LoVo (cell line): ENCODE measurements at places on chromosomes 11 and 22.
A peak's percentile ranks its signal among the peaks of the same experiment; 100 is the strongest.

DNA sequence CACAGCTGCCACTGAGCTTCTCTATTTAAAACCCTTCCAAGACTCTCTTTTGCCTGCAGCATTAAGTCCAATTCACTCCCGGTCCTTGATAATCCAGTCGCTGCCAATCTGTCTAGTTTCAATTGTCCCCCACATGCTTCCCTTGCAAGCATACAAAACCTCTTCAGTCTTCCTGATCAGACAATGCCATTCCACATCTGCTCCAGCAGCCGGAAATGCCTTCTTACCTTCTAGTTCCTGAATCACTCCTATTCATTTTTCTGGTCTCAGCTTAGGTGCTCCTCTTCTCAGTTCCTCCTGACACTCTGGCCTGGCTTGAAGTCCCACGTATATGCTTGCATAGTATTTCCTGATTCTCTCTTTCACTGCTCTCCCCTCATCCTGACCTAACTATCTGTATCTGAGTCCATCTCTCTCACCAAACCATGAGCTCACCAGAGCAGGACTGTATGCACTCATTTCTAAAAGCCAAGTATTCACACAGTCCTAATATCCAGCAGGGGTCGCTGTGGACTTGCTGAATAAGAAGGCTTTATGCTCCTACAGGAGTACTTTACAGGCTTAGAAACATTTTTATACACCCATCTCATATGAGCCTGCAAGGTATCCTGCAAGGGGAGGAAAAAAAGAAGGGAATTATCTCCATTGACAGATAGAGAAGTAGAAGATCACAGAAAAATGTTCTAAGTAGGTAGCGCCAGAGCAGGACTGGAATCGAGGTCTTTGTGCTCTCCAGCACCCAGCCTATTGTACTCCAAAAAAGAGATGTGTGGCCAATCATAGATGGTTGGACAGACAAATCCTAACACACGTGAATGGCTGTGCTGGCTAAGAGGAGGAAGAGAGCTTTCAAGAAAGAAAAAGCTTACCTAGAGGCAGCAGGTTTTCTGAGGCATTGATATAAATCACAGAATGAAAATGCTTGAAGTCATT, 19.2 kb downstream of the XRRA1 start:
- peak; percentile 77 for DNase-seq

DNA sequence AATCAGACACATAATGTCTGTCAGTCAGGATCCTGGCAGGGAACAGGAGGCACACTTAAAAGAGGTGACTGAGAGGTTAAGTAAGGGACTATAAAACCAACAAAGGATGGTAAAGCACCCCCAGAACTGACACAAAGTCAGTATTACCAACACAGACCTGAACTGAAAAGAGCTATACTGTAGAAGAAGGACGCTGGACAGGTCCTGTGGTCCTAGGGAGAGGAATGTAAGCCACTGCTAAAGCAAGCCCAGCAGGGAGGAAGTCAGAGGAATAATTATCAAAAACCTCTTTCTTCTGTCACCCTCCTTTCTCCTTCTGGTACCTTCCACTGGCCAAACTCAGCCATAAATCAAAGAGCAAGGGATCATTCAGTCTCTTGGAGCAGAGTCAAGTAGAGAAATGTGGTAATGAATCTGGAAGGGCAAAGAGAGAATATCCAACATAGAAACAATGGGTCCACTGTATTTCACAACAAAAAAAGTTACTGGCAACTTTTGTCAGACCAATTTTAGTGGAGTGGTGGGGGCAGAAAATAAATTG, 33.4 kb upstream of the ANGPTL5 start:
- no peak for DNase-seq

DNA sequence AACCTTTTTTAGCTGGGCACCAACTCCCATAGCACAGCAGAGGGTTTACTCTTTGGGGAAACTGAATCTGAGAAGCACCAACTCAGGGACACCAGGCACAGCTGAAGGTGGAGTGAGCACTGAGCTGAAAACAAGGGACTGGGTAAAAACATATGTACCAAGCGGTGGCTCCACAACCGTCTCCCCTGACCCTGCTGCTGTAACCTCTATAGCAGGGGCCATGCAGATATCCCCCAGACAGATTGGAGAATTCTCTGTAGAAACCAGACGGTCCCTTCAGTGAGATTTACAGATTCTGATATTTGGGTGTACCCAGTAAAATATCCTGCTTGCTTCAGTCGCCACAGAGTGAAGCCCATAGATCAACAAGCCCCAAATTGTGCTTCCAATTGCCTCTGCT, 4.3 kb upstream of the SNX32 start:
- DNase-seq, result no peak

DNA sequence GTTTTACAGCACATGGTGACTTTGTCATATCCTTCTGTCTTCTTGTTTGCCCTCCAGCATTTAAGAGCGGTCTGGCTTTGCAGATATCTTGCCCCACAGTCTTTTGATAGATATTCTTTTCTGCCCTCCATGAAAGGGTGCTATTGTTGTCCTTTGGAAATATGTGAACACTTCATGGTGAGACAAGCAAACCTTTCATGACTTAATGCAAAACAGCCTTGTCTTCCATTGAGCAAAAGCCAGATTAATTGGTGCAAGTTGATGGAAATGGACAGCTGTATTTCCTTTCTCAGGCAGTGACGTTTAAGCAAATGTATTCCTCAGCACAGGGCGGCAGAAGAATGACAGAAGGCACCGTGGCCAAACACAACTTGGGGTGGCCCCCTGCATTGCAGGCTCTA, 4.4 kb downstream of the DCPS start:
- DNase-seq, result no peak

- no peak for DNase-seq
Measured at GRCh38 chr22:20550851-20551744, 43.7 kb downstream of the MED15 start.

DNA sequence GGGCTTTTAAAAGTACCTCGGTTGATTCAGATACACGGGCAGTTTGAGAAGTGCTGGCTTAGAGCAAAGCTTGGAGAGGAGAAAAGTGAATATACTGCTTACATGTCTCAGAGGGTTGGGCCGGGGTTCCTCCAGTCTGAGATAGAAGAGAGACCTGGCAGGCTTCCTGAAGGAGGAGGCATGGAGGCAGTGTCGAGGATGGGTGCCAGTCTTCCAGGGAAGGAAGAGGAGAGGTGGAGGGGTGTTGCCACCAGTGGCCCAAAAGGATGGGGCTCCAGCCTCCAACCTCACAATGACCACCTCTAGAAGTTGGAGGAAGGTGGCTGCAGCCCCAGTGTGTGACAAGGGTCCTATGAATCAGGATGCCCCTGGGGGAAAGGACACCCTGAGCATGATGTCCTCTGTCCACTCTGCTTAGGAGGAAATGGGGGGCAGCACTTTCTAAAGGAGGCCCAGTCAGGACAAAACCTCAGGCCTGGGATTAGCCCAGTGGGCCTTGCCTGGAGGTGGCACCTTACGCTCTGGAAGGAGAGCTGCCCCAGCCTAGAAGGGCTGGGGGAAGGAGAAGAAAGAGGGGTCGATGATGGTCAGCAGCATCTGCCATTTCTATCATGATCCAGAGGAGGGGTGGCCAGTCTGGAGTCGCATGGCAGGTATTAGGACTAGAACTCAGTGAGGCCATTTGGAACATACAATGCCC, 65.2 kb downstream of the CD82 start:
- DNase-seq, result no peak

- no peak for DNase-seq
Measured at GRCh38 chr11:59767225-59767611, 12.0 kb downstream of the STX3 start.

GRCh38 chr11:35357923-35358322, 61.4 kb downstream of the SLC1A2 start:
- no peak for DNase-seq

GRCh38 chr11:70397983-70398833, at the start of gene CTTN:
CTTN (plus strand) TSS chr11:70398529; CDS start chr11:70407298, 8,769 bp downstream.
- DNase-seq, result peak; percentile 91

DNA sequence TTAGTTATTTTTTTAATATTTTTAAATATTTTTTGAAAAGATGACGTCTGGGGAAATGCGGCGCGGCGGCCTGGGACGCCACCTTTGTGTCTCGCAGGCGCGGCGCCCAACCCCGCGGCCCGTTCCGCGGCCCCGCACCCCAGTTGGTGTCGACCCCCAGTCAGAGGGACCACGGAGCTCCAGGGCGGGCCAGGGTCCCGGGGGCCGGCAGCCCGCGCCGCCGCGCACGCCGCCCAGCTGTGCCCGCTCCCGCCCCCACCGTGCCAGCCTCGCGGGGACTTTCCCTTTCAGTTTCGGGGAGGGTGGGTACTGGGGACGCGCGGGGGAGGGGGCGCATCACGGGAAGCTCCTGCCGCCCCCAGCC, 1.6 kb downstream of the CCND1 start:
- no peak for DNase-seq

- no peak for DNase-seq
Measured at GRCh38 chr11:3231851-3232744, at the start of gene MRGPRE. MRGPRE (minus strand) TSS chr11:3232417; CDS start chr11:3228799, 3,618 bp downstream.

DNA sequence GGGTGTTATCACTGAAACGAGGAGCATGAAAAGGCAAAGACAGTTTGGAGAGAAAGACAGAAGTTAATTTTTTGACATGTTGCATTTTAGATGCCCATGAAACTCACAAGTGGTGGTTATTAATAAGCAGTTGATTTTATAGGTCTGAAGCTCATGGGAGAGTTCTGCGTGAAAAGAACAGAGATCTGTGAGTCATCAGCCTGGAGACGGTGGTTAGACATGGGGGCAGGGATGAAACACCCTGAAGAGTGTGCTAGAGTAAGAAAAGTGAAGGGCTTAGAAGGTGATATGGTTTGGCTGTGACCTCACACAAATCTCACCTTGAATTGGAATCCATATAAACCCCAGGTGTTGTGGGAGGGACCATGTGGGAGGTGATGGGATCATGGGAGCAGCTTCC, 289.1 kb upstream of the ISX start:
- DNase-seq, result no peak

DNA sequence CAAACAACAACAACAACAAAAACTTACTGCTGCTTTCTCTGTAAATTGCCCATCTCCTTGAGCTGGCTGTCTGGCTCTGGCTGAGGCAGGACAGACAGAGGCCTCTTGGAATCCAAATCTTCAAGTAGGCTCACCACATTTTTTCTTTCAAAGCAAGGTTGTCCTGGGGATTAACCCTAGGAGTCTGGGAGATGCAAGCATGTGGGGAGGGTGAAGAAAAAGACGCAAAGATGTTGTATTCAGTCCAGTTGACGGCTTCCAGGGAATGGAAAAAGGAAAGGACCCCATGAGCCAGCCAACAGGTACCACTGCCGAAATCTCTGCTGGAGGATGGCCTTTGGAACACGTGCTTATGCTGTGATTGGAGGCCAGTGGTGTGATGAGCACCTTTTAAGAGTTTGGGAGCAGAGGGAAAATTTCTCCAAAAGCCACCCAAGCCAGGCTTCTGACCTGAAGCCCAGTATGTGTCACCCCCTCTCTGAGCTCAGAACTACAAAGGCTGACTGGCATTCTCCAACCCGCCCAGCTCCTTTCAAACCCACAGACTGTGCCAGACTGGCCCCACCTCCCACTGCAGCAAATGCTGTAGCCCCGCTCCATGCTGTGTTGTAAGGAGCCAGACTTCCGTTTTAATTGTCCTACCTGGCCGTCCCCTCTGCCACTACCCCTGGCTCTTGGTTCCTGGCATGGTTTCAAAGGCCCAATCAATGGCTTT, 10.8 kb downstream of the BLID start:
- DNase-seq, result peak; percentile 6

- no peak for DNase-seq
Measured at GRCh38 chr22:20316217-20316843, 3.5 kb downstream of the DGCR6L start.

DNA sequence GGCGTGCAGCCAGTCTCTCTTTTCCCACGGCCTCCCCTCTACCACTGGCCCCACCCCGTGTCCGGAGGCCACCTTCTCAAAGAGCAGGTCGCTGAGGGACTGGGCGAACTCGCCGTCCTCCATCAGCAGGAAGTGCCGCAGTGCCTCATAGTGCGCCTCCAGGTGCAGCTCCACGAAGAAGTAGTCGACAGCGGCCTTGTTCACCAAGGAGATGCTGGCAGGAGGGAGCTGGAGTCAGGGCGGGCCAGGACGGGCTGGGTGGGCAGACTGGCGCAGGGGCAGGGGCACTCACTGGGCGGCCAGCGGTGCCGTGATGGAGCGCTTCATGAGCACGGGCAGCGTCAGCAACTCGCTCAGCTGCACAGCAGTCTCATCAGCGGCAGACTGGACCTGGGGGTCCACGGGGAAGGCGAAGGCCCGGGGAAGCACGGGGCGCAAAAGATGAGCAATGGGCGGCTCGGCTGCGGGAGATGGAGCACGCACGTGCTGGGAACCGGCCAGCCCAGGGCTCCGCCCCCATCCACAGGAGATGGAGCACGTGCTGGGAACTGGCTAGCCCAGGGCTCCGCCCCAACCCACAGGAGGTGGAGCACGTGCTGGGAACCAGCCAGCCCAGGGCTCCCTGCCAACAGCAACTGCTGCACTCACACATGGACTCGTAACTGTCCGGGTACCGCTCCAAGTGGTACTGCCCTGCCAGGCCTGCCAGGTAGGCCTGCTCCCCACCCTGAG, 18.4 kb downstream of the SELENOO start:
- DNase-seq, result peak; percentile 26

DNA sequence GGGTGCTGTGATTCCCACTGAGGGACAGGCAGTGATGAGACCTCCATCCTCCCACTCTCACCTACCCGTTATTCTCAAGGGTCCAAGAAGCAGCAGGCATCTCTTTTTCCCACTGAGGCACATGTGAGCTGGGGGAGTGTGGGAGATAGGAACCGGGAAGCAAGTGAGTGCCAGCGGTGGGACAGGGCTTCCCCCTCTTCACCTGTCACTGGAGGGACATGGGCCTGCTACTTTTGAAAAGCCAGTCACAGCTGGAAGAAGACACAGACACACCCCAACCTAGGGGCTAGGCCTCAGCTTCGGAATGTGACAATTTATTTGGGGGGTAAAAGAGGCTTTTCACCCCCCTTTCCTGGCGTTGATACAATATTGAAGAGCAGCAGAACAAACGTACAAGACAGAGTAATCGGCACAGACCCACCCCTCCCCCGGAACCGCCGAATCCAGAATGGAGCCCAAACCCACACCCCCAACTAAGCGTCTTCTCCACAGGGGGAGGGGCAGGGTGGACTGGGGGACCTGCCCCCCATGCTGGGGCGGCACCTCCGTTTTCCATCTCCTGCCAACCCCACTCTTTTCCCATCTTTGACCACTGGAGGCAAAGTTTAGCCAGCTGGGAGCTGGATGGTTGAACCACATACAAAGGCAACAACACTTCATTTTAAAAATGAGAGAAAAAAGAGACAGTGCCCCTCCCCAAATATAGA, 10.7 kb downstream of the CBX6 start:
- no peak for DNase-seq

DNA sequence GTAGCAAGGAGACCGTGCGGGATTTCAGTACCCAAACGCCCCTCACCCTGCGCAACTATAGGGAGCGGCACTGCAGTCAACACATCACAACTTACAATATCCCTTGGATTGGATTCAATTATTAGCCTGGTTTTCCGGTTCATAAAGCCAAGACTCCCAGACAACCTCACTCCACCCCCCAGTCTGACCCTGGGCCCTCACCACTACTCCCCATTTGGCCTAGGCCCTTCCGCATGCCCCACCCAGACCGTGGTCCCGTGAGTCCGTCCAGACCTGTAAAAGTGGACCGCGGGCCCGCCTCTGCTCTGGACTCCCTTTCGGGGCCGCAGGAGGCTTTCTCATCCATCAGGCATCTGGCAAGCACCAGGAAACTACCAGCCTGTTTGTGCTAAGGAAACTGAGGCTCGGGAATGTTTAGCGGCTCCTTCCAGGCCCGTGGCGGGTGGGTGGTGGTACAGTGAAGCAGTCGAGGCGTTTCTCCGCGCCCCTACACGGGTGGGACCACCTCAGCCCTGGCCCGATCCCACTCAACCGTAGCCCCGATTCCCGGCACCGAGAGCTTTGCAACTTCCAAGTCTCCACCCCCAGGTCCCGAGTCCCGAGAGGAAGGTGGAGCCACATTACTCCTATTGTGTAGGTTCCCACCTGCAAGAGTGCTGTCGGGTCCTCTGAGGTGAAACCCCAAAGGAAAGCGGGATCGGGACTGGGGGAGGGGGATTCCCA, 679 bp upstream of the DPP3 start:
- peak; percentile 31 for DNase-seq
